ENCODE measurements at places on chromosomes 1 and 21. TPM values are rescaled to one million over a fixed set of nuclear protein-coding genes. Genes with fewer than 3 reads are reported as not detected.

- DNase-seq: no peak
Observed at GRCh38 chr21:35342440-35342839, 293.3 kb upstream of the RUNX1 start.

DNA sequence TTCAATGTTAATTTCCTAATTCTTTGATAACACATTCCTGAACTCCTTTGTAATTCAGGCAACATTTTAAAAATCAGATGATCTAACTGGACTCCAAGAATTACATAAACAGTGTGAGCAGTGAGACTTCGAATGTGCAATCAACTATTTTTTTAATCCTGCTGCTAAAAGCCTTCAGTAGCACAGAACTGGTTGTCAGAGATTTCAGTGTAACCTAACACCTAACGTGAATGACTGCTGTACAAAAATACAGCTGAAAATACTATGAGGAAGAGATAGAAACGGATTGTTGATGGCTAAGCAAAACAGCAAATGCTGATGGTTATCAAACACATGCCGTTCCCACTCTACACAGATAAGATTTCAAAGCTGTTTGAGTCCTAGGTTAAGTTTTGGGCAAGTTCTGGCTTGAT is 46.1 kb downstream of the APP start:
- DNase-seq: no peak

DNA sequence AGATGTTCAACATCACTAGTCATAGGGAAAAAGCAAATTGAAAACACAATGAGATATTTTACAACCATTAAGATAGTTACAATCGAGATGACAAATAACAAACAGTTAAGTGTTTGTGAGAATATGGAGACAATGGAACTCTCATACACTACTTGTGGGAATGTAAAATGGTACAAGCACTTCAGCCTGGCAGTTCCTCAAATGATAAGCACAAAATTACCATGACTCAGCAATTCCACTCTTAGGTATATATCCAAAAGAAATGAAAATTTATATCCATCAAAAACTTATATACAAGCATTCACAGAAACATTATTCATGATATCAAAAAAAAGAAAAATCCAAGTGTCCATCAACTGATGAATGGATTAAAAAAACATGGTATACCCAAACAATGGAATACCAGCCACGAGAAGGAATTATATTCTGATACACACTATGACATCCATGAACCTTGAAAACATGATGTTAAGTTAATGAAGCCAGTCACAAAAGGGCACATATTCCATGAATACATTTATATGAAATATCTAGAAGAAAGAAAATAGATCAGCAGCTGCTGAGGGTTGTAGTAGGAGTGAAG is 76.4 kb downstream of the EVI5 start:
- no peak for DNase-seq

DNA sequence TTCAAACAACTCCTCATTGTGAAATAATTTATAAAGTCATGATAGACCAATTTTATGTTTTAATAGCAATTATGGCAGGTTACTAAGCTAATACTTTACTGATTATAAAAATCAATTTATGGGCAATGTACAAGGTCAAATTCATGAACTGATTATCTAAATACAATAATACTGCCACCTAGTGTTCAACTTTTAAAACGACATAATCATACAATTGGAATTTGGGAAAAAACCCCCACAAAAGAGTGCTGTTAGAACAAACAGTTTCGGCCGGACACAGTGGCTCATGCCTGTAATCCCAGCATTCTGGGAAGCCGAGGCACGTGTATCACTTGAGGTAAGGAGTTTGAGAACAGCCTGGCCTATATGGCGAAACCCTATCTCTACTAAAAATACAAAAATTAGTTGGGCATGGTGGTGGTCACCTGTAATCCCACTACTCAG is 14.0 kb downstream of the GTF2B start:
- no peak for DNase-seq

The OR6K3 gene
- not detected for total RNA-seq

The ZBTB8B gene
- total RNA-seq: not detected

- no peak for DNase-seq
Observed at GRCh38 chr21:29181799-29182470, 51.5 kb downstream of the MAP3K7CL start.

DNA sequence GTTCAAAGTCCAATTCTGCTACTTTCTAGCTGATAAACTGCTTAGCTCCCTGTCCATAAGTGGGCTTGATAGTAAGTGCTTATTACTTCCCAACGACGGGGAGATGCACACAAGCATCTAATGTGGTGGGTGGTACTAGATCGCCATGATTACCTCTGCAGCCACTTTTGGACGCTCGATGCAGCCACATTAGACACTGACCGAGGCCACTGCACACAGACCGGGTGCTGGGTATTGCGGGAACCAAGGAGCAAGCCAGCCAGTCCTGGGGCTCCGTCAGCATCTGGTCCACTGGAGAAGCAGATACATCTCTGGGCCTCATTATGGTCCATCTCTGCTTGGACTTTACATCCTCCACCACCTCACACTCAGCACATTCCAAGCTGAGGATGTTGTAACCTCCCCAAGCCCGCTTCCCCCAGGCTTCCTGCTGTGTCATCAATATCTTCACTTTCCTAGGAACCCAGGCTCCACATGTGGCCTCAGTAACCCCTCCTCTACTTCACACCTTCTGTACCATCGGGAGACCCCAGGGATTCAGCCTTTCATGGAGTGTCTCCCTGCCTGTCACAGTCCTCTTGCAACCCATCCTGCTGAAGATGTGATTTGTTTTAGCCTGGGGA is 48.2 kb downstream of the RHOU start:
- DNase-seq: no peak

The LRRC53 gene
- total RNA-seq: not detected

The FCGR3A gene
- total RNA-seq: 1.1 TPM

- DNase-seq: no peak
Observed at GRCh38 chr21:40186045-40186444, 318.8 kb downstream of the PCP4 start.

DNA sequence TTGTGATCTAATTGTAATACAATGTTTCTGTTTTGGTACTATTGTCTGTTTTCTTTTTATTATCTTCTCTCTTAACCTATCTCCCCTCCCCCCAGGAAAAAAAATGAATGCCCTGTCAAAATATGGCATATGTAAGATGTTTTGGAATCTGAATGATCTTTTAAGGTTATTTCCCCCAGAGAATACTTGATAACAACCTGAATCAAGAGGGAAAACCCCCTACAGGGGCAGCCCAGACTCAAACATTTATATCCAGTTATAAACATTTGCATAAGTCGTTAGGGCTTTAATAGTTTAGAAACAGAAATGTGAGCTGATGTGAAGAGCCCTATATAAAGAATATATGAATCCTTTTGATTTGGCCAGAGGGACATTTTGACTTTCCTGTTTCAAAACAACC is 169.5 kb downstream of the VAV3 start:
- no peak for DNase-seq

The PRRX1 gene
- total RNA-seq: 32.5 TPM

GRCh38 chr1:38267037-38268036 is 220.7 kb upstream of the POU3F1 start:
- no peak for DNase-seq
